NCI-H226 (cell line): ENCODE measurements at places on chromosomes 5 and 9.

- DNase-seq: no peak
These were observed 23.9 kb downstream of the IRF1 start for GRCh38 chr5:132466433-132467286.

DNA sequence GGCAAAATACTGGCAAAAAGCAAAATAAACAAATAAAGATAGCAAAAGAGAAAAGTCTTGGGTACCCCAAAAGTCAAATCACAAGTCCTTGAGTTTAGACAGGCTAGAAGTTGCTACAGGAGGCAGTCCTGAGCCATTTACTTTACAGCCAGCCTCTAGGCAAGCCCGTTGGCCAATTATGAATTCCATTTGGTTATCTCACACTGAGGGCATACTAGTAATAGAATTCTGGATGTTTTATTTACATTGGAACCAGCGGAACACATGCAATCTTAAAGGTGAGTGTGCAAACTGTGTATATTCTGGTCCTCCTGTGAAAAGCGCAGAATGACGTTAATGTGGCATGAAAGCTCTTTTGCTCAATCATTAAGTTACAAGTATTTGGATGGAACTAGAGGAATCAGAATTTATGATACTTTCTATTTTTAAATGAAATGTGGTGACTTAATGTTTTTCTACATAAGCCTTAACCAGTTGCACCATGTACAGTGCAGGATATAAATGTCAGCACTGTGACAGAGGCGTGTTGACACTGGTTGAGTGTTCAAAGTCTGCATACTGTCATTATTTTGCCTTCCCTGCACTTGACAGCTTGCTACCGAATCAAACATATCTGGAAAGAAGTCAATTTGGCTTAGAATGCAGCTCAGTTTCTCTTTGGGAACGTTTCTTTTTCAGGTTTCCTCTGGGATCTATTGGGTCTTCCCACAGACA, 7.9 kb downstream of the GDNF start:
- DNase-seq: no peak

DNA sequence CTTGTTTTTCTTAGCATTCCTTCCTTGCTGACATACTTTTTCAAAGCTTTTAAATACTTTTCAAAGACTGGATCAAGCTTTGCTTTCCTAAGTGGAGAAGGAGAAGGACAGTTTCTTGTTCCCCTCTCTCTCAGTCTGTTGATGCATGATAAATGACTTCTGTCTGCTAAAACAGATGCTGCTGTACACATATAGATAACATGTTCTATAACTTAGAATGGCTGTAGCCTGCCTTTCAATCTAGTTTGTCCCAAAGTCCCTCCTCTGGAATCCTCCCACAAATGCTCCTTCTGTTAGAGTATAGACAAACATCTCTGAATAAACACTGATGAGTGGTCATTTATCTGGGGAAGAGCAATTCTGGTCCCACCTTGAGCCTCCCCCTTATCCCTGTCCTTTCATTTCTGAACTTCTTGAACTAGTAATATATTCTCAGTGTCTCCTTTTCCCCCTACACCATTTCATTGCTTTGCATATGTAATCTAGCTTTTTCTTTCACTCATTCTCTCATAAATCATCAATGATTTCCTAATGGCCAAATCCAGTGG, 5.4 kb upstream of the HEMGN start:
- DNase-seq: no peak

DNA sequence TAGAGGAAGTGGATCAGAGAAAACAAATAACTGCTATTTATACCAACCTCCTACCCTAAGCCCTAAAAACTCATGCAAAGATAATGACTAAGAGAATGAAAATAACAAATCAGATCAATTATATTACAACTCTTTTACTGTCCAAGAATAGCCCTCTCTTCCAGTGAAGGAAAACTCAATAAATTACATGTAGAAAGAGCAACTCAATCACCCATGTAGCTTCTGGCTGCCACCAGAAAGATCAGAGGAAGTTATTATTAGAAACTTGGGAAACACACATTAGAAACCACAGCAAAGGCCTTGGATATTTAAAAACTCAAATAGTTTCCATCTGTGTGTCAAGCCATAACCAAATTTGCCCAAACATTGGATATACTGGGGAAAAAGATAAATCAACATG, 134.0 kb upstream of the TARS1 start:
- DNase-seq: no peak

DNA sequence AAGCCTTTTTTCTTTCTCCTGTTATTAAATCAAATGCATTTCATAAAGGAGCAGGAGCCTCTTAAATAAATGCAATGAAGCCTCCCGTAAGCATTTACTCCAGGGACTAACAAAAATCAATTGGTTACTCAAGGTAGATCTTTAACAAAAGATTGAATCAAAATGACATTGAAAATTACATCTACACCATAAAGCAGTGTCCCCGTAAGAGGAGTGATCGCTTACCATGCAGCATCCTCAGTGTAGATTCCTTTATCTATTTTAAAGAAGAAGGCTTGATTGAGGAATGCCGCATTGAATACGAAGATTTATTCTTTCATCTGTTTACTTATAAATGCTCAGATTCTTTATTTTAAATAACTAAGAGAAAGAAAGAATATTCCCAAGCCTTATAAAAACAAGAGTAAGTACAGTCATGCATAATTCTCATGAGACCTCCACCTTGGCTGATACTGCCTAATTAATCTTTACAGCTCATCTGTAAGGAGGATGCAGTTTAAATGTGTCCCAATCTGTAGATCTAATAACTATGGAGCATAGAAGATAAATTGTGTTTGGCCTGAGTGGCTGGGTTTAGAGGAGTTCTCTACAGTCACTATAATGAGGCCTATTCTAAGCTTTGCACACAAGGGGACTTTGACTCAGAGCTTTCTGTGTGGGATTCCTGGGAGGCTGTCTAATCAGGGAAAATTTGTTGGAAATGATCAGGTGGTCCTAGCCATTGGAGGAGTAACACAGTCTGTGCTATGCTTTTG, 55.1 kb downstream of the PLPPR1 start:
- DNase-seq: no peak

GRCh38 chr9:17319864-17320263, 185.0 kb downstream of the CNTLN start:
- DNase-seq: no peak

DNA sequence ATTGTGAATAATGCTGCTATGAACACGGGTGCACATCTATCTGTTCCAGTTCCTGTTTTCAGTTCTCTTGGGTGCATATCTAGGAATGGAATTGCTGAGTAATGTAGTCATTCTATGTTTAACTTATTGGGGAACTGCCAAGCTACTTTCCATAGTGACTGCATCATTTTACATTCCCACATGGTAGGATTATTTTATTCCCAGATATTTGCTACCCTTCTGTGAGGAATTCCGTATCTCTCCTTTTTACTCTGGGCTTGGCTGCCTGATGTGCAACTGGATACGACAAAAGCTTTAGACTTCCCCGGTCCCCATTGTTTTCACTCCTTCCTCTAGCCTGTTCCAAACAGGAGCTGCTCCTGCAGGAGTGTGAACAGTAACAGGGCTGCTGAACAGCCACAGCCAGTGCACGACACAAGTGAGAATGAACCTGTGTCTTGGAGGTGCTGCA, 7.2 kb downstream of the TAS2R1 start:
- peak; percentile 92 for DNase-seq

GRCh38 chr9:73104342-73104741, 47.3 kb upstream of the ANXA1 start:
- DNase-seq: no peak

DNA sequence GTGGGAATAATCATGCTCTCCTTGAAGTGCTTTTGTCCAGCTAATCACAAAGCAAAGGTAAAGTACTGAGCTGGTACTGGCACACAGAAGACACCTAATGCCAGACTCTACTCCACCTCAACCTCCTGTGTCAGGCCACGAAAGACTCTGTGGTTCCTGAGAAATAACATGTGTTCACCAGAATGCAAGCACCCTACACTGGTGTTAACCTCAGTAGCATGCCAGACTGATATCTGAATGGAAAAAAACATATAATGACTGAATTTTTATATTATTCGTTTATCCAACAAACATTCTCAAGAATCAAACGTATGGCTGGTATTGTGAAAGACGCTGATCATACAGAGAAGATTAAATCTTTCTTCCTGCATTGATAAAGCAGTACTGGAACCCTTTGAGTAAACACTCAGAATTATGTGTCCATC, 97.1 kb upstream of the IFNE start:
- no peak for DNase-seq

DNA sequence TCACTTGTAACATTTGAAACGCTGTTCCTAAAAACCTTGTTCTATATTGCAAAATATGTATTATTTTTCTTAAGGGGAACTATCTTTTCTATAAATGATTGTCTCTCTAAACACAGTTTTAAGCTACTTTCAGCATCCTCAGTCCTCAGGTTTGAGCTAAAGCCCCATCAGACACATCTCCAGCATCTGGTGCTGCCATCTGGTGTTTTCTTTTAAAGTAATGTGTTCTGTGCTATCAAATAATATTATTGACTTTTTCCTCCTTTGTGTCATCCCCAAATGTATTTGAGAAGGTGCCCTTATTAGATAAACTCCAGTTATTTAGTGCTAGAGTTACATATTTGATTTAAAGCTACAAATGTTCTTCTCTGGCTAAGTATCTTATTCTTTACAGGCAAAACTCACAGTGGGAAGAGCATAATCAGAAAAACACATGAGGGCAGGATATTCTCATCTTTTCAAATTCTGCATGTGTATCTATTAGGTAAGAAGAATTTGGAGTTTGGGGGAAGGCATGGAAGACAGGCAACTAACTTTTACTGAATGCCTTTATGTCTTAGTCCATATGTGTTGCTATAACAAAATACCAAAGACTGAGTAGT, 27.5 kb downstream of the ZNF474 start:
- DNase-seq: no peak

DNA sequence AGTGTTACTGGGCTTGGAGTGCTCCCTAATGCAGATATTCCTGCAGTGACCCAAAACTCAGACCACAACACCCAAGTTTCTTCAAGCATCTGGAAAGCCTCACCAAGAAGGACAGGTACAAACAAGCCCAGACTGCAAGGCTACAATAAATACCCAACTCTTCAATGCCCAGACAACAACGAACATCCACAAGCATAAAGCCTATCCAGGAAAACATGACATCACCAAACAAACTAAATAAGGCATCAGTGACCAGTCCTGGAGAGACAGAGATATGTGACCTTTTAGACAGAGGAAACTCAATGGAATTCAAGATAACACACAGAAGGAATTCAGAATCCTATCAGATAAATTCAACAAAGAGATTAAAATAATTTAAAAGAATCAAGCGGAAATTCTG, 605.6 kb downstream of the PDE4D start:
- no peak for DNase-seq

DNA sequence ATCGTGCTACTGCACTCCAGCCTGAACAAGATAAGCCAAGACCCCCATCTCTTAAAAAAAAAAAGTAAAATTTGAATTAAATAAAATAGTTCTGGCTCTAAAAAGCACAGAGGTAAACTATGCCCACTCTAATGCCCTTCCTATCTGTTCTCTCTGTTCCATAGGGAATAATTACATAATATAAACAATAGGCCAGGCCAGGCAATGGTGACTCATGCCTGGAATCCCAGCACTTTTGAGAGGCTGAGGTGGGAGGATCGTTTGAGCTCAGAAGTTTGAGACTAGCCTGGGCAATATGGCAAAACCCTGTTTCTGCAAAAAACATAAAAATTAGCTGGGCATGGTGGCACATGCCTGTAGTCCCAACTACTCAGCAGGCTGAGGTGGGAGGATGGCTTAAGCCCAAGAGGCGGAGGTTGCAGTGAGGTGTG, 47.4 kb downstream of the MYO10 start:
- peak; percentile 89 for DNase-seq

DNA sequence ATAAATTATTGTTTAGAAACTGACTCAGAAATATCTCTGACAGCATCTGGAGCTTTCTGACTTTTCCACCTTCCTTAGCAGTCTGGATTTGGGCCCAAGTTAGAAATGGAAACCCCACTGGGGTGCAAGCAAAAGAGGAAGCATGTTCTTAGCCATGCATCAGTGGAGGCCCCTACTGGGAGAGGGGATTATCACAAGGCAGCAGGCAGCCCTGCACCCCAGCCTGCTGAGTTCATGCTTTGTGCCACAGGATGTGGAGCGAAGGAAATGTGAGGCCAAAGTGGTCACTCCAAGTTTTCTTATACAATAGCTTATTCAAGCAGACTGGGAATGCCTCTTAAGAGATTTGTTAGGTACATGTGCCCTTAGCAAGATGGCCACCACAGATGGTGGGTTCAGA, 146.5 kb upstream of the TLX3 start:
- no peak for DNase-seq

- DNase-seq: peak; percentile 14
These were observed 65.7 kb upstream of the KCNN2 start for GRCh38 chr5:114296191-114296590.

DNA sequence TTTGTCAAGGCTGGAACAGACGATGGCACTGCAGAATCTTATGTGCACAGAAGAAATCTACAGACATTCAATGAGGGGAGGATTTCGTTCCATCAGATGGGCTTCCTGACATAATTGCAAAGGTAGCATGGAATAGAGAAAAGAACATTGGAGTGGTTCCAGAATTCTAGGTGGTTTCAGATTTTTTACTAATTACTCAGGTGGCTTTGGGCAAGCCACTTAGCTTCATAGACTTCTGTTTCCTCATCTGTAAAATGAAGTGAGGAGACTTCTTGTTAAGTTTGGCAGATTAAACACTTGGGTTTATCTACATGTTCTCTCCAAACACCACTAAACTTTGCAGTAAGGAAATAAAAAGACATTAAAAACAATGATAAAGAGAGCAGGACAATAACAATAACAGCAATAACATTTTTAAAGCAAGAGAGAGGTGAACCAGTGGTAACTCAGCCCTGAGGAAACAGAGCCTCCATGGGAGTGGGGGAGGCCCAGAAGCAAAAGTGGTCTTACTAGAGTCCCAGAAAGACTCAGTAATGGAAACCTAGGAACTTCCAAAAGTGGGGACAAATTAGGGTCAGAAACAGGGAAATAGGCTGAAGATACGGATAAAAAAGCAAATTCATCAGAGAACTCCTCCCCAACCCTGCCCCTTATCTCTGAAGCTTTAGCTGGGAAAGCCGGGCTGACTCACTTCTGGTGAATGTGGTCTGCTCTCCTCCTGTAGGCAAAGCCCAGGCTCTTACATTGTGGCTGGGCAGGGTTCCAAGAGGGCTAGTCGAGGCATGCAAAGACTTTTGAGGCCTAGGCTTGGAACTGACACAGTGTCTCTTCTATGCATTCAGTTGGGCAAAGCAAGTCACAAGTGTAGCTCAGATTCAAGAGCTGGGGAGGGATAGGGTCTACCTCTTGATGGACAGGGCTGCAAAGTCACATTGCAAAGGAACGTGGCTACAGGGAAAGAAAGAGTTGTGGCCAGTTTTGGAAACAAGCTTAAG, 11.8 kb upstream of the ACTBL2 start:
- DNase-seq: peak; percentile 99

- no peak for DNase-seq
These were observed 180.5 kb upstream of the CLINT1 start for GRCh38 chr5:158039441-158039840.

GRCh38 chr9:89543111-89543510, 45.2 kb upstream of the SEMA4D start:
- DNase-seq: no peak
